Fibroblast of pulmonary artery (primary cell): ENCODE measurements at places on chromosomes 16 and 17.

- DNase-seq = peak; percentile 12
Measured at GRCh38 chr17:45812102-45812501, 28.0 kb downstream of the CRHR1 start.

- DNase-seq = no peak
Measured at GRCh38 chr17:57513569-57513968, 231.5 kb downstream of the CCDC182 start.

- DNase-seq = no peak
Measured at GRCh38 chr16:70692130-70692872, 6.4 kb upstream of the MTSS2 start.

GRCh38 chr16:86982912-86983311, 334.3 kb downstream of the C16orf95 start:
- DNase-seq = no peak

GRCh38 chr16:85519540-85520231, 93.4 kb upstream of the GSE1 start:
- DNase-seq = no peak

DNA sequence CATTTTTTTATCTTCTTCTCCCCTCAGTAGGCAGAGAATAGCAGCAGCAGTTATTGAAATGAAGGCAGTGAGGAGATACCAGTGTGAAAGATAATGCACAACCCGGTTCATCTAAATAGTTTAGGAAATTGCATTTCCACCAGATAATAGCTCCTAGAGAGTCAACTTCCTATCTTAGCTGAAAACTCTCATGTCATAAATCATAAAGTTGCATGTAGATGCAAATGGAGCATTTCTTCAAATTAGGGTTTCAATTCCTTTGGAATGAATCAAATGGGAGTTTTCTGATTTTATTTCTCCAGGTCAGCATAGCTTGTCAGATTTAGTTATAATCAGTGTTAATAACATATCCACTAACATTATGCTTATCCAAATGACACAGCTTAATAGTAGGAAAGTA, 335.3 kb downstream of the CNTNAP4 start:
- DNase-seq = no peak
